ENCODE measurements at places on chromosomes 3 and 15.

DNA sequence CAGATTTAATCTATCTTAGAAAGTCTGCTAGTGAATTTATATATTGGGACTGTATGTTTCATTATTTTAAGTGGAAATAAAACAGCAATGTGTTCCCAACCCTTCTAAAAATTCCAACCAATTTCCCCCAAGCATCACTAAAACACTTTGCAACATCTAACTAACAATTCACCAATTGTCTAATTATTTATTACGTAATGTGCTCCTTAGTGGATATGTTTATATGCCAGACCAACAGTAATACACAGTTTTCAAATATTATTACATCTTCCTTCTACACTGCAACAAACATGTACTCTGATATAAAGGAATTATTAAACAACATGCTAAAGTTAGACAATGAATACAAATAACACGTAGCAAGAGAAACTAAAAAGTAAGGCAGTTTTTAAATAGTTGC lies 262.6 kb upstream of the THBS1 start:
- DNase-seq, result no peak

GRCh38 chr3:184648636-184649035 lies 63.2 kb downstream of the MAGEF1 start:
- no peak for DNase-seq

DNA sequence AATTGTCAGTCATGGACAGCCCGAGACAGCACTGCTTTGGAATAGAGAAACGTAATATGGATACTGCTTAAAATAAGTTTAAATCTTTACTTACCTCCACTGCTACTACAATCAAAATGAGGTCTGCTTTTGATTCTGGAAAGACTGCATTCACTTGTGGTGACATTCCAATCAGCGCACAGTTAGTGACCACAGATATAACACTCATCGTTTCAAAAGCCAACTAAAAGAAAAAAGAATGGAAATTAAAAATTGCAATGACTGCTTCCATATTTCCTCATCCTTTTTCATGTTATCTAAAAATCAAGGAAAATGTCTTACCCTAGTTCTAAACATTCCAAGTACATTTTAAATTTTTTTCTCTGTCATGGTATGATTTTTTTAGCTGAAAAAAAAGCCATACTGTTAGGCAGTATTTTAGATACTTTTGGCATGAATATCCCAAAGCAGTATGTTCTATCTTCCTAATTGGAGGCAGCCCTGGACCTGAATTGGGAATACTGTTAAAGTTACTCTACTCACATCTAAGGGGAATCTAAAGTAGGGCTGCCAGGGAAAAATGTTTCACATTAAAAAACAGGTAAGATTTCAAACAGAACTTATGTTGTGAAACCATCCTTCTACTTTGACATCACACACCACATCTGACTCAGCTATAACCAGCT lies 72.1 kb downstream of the ANO10 start:
- DNase-seq, result no peak

GRCh38 chr3:159929171-159930141 lies 59.2 kb upstream of the IL12A start:
- no peak for DNase-seq

DNA sequence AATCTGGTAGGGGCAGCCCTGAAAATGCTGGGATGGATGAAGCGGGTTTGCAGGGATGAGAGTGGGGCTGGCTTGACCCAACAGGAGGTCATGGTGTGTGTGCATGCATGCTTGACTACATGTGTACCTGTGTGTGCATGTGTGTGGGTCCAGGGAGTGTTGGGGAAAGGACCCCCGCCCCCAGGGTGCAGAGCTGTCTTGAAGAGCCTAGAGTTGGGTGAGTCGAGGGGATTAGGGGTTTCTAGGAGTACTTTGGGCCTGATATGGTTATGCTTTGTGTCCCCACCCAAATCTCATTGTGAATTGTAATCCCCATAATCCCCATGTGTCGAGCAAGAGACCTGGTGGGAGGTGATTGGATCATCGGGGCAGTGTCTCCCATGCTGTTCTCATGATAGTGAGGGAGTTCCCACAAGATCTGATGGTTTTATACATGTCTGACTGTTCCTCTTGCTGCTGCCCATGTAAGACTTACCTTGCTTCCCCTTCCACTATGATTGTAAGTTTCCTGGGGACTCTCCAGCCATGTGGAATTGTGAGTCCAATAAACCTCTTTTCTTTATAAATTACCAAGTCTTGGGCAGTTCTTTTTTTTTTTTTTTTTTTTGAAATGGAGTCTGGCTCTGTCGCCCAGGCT lies 5.2 kb upstream of the LCTL start:
- no peak for DNase-seq

DNA sequence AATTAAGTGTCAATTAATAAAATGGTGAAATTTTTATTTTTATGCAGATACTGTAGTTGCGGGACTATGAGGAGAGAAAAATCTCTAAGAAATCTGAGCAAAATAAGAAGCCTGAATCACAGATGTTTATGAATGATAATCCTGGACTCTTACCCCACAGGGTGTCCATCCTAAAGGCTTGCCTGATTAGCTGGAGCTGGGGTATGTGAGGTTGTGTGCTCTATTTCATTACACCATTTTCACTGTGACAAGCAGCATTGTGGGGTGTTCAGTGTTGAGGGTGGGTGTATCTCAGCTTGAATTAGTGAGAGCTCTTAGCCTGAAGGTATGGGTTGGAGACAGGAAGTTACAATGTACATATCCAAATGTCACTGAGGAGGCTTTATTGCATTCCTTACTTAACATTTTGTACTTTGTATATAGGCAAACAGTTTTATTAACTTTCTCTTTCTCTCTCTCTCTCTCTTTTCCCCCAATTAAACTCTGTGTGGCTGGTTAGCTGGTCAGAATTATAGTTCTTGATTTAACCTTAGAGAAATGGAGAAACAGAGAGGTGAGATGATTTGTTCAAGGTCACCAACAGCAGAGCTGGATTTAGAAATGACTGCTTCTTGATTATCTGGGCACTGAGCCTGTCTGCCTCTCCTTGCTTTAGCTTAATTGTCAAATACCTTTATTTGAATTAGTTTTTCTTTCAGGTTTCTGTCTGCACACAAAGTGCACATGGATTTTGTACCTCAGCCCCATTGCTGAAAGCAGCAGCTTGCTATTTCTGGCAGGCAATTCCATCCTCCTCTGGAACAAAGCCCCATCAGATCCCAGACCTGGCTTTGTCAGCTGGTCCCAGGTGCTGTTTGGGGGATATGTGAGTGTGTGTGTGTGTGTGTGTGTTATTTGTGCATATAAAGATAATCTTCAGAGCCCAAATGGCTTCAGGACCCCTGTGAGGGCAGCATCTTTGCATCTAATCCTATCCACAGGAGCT lies 35.8 kb downstream of the GJD2 start:
- DNase-seq, result no peak

DNA sequence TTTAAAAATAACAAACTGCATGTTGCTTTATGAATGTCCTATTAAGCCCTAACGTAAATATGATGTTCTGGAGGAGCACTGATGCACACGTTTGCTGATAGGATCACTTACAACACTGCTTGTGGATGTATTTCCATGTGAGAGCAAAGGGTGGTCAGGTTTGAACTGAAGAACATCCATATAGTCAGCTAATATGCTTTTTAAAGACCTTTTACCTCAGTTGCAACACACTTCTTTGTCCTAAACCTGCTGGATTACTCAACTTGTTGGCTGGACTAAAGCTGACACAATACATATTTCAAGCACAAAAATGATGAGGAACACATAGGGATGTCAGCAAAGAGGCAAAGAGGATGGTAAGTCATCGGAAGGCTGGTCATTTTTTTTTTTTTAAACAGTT lies 186.6 kb downstream of the TIGIT start:
- no peak for DNase-seq

DNA sequence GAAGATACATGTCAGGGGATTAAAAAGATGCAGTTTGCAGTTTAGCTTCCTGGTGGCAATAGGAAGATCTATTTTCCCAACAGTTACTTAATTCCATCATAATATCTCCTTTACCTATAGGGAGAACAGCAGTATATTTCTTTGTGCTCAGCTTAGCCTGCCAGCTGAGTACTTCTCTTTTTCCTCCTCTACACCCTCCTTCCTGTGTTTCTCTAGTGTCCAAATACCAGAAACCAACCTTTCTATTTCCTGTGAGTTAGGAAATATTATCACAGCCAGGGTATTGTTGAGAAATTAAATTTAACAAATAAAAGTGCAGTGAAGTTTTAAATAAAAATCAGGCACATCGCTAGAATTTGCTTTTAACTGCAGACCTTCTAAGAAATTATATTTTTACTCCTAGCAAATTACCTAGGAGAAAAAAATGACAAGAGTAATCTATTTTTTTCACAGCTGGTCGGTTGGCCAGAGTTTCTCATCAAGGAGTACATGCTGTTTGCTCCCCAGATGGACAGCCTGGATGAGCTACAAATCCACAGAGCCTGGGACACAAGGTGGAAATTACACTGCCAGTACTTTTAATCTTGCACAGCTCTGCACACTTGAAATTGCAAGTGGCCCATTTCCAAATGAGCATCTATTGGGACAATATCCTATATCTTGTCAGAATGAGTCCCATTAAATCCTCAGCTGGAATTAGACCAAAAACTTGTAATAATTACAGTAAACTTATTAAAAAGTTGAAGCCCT lies 185.2 kb upstream of the CFAP20DC start:
- DNase-seq, result no peak

- DNase-seq, result no peak
These were observed 12.9 kb downstream of the SSUH2 start for GRCh38 chr3:8631661-8632060.

DNA sequence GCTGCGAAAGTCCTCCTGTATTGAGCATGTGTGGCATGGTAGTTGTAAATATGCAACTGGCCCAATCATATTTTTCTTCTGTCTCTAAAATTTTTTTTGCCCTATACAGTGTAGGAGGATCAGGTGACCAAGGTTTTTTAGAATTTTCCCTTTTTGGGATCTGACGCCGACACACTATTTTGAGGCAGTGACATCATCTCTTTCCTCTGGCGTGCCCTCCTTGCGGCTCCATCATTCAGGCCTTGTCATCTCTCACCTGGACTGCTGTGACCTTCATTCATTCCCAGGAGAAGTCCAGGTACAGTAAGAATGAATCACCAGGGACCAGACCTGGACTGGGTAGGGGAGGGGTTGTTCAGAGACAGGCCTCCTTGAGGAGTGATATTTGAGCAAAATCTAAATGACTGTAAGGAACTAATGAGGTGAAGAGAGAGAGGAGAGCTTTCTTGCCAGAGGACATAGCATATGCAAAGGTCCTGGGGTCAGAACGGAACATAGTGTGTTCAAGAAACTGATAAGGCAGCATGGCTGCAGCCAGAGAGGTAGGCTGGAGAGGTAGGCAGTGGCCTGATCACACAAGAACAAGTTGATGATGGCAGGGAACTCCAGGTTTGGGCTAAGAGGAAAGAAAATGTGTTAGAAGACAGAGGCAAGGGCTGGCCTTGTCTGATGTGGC lies 38.7 kb downstream of the ARNT2 start:
- no peak for DNase-seq

GRCh38 chr3:123739106-123739505 lies 145.0 kb downstream of the MYLK start:
- no peak for DNase-seq

All from activated CD4-positive, CD25-positive, alpha-beta regulatory T cell treated with anti-CD3 and anti-CD28 coated beads, Interleukin-2, amount 50 U/mL, for 16 hours (primary cell).